ENCODE measurements at places on chromosomes 5 and 9.

GRCh38 chr9:91118704-91119025, 243.1 kb downstream of the AUH start:
- DNase-seq: no peak

GRCh38 chr5:180378438-180379344, 25.6 kb upstream of the GFPT2 start:
- no peak for DNase-seq

DNA sequence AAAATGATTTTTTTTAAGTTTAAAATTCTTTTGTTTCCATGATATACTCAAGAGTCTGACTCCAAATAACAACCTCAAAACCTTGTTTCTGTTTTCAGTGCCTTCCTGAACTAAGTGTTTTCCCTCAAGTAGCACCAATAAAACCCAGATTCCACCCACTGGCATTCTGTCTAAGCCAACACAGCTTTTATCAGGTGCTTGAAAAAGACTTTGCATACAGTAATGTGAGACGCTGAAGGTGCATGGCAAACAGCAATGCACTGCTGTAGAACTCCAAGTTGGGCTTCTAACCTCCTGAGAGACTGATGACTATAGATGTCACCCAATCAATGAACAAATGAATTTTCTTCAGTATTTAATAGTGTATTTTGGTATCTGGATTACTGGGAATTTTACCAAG, 95.7 kb downstream of the NFIB start:
- DNase-seq: no peak

- DNase-seq: no peak
Measured at GRCh38 chr5:84290673-84291072, 94.0 kb downstream of the EDIL3 start.

DNA sequence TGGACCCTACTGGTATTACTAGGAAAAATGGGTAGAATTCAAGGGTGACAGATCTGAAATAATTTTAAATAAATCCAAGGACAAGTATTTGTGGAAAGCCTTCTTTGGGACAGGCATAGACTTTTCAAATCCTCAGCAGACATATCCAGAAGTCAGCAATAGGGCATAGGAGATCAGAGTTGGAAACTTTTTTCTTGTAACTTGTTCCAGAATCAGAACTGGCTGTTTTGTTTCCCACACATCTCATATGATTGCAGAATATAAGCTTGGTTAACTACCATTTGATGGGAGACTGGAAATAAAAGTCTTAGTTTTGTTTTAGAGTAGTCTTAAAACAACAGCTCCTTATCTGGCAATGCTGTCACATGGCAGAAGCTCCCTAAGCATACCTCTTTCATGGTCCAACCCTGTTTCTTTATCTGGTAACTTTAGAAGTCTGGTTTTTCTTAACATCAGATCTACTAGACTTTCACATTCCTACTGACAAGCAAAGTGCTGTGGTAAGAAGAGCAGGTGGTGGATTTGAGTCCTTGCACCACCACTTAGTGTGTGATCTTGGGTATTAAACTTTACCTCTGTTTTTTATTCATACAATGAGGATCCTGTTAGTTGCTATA, 25.1 kb downstream of the XRCC4 start:
- DNase-seq: no peak

GRCh38 chr9:126860757-126861466, 473 bp downstream of the ZBTB34 start:
- peak; percentile 25 for DNase-seq

DNA sequence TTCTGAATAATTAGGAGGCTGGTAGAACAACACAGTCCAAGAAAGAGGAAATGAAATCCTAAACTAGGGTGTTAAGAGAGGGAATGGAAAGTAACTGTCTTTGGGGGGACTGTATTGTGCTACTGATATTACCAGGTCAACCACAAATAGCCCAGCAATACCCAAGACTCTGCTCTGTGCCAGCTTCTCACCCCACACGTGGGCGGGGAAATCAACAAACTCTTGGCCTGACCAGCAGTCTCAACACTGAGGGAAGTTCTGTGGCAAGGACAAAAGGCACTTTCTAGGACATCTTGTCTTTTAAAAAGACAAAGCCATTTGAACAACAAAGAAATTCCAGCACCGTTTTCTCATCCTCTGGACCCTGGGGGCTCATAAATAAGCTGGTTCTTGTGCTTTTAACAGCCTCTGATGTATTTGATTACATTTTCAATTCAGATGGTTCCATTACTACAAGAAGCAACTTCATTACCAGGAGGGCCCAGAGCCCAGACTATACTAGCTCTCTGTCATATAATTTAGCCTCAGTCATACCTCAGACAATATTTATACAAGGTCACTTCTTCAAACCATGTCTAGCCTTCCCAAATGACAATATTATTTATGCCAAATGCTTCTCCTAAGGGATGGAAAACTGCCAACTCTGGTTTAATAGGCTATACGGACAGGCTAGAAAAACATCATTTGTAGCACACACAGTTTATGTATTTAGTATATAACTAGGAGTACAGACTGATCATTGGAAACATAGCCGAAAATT, 297.8 kb downstream of the CWC27 start:
- DNase-seq: no peak

GRCh38 chr5:142215915-142216681, 107.5 kb downstream of the NDFIP1 start:
- DNase-seq: no peak

- DNase-seq: no peak
Measured at GRCh38 chr9:121667214-121667613, 15.8 kb downstream of the DAB2IP start.

- no peak for DNase-seq
Measured at GRCh38 chr9:92745881-92746280, 18.8 kb downstream of the BICD2 start.

- no peak for DNase-seq
Measured at GRCh38 chr5:172687940-172688339, 46.9 kb downstream of the NEURL1B start.
